ENCODE measurements at places on chromosomes 1 and 21. TPM values are rescaled to one million over a fixed set of nuclear protein-coding genes. Genes with fewer than 3 reads are reported as not detected.

The GNAT2 gene
- not detected for total RNA-seq

The ECM1 gene
- total RNA-seq = 55.9 TPM

The LIN28A gene
- total RNA-seq = 0.15 TPM

The CHI3L1 gene
- total RNA-seq = not detected

The FAM20B gene
- total RNA-seq = 46.9 TPM

The TNNT2 gene
- total RNA-seq = 0.90 TPM

The DYRK3 gene
- total RNA-seq = 24.0 TPM

The CRP gene
- total RNA-seq = not detected

GRCh38 chr1:145863282-145864018, 4.6 kb upstream of the PIAS3 start:
- no peak overlapping the region for H3K4me3 ChIP-seq
- H3K27ac ChIP-seq = no peak overlapping the region
- no peaks in the 10 kb centered on the region for H3K27me3 ChIP-seq

DNA sequence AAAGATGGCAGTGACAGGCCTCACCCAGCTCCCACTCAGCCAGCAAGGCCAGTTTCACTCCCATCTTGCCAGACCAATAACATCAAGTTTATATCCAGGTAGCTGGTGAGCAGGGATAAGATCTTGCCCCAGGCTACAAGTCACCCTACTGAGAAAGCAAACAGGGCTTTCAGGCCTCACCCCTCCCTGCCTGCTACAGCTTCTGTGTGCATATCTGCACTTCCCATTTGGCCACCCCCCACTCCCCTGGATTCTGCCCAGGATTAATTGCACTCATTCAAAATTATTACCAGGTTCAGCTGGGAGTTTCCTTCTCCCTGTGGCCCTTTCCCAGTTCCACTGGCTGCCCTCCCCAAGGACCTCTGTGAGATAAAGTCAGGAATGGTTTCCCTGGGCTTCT, 352.1 kb downstream of the TBX15 start:
- no peak for DNase-seq
- H3K36me3 ChIP-seq = no peaks in the 10 kb centered on the region
- H3K27ac ChIP-seq = no peak overlapping the region
- H3K4me1 ChIP-seq = no peaks in the 10 kb centered on the region
- H3K27me3 ChIP-seq = no peaks in the 10 kb centered on the region

- no peaks in the 10 kb centered on the region for H3K27me3 ChIP-seq
- H3K4me3 ChIP-seq = peak overlapping the region; percentile 79
Measured at GRCh38 chr21:45542667-45543370, 579 bp upstream of the SLC19A1 start.

GRCh38 chr1:246583448-246584185, 17.4 kb downstream of the CNST start:
- no peak overlapping the region for H3K27ac ChIP-seq
- peaks cover 25% of the 10 kb centered on the region for H3K4me1 ChIP-seq
- no peak overlapping the region for H3K4me3 ChIP-seq
- H3K36me3 ChIP-seq = no peaks in the 10 kb centered on the region

DNA sequence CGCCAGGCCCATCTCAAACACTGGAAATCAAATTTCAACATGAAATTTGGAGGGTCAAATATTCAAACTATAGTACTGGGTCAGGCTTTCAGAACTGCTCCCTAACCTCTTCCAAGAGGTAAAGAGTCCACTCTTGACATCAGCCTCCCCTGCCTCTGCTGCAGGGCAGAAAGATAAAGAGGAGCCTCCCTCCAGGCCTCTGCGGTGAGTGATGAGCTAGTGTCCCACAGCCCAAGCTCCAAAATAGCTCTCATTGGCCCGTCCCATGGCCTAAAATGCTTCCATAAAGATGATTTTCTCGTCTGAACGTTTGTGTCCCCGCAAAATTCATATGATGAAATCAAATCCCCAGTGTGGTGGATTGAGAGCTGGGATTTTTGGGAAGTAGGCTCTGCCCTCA, 33.7 kb upstream of the CCSAP start:
- H3K36me3 ChIP-seq = no peaks in the 10 kb centered on the region
- DNase-seq = no peak
- H3K4me3 ChIP-seq = no peak overlapping the region
- H3K27me3 ChIP-seq = peaks cover 4% of the 10 kb centered on the region
- H3K4me1 ChIP-seq = peaks cover 5% of the 10 kb centered on the region

DNA sequence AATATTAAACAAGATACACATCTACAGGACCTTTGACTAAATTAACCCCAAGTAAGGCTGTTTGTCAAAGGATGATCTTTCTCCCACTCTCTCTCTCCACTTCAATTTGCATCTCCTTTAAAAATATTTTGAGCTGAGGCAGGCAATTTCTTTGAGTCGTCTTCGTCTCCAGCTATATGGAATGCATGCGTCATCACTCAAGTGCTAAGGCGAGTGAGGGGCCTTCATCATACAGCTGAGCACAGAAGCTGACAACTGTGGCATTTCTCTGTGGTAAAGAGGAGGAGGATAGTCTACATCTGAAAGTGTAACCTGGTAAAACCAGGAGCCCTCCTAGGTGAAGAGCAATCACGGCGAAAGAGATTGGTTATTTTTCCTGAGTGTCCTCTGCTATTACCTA, 7.6 kb downstream of the EPHX4 start:
- no peak overlapping the region for H3K4me3 ChIP-seq
- DNase-seq = peak; percentile 70
- H3K27me3 ChIP-seq = no peaks in the 10 kb centered on the region

GRCh38 chr1:54069791-54070170, 16.4 kb downstream of the TCEANC2 start:
- H3K27ac ChIP-seq = no peak overlapping the region
- DNase-seq = no peak
- no peaks in the 10 kb centered on the region for H3K4me1 ChIP-seq
- no peak overlapping the region for H3K4me3 ChIP-seq

DNA sequence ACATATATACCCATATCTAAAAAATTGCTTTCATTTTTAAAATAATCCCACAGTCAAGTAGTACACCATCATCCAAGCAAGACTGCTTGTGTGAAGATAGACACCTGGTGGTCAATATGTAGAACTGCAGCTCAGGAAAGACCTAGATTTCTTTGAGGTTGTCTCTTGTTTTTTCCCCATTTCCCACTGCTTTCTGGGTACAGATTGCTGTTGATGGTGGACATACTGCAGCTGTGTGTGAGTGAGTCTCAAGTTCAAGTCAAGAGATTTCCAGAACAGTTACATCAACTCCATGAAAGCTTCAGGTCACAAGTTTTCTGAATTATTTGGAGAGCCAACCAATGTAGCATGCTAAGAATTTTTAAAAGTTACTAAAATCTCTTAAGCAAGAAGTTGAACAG, 306.4 kb downstream of the DUSP10 start:
- no peaks in the 10 kb centered on the region for H3K27me3 ChIP-seq
- H3K4me1 ChIP-seq = no peaks in the 10 kb centered on the region
- no peak overlapping the region for H3K27ac ChIP-seq
- no peaks in the 10 kb centered on the region for H3K36me3 ChIP-seq
- peak; percentile 53 for DNase-seq

GRCh38 chr1:162629077-162629627, 3.1 kb upstream of the DDR2 start:
- no peaks in the 10 kb centered on the region for H3K27me3 ChIP-seq
- H3K4me3 ChIP-seq = no peak overlapping the region
- H3K4me1 ChIP-seq = peaks cover 46% of the 10 kb centered on the region
- DNase-seq = no peak
- H3K27ac ChIP-seq = peak overlapping the region; percentile 89

DNA sequence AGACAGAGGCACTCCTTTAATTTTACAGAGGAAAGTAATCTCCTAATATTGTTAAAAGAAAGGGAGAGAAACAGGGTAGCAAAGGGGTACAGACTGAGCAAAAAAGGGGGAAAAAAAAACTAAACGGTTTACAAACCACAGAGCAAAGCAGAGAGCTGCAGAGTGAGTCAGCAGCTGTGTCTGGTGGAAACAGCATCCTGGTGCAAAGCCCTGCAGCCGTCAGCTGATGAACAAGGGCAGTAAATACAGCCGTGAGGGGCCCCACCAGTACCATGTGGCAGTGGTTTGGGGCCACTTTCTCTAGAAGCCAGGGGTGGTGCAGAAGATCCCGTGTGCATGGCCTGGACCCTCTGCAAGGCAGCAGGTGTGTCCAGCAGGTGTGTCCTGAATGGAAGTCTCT, 111.3 kb downstream of the ERG start:
- no peaks in the 10 kb centered on the region for H3K36me3 ChIP-seq
- peaks cover 33% of the 10 kb centered on the region for H3K27me3 ChIP-seq
- H3K4me3 ChIP-seq = no peak overlapping the region
- DNase-seq = no peak
- H3K4me1 ChIP-seq = no peaks in the 10 kb centered on the region

GRCh38 chr1:58950897-58951296, 167.1 kb upstream of the JUN start:
- no peak overlapping the region for H3K4me3 ChIP-seq

GRCh38 chr1:234581063-234581714, 28.8 kb downstream of the IRF2BP2 start:
- no peak for DNase-seq
- no peaks in the 10 kb centered on the region for H3K27me3 ChIP-seq
- H3K27ac ChIP-seq = no peak overlapping the region
- no peaks in the 10 kb centered on the region for H3K36me3 ChIP-seq
- peaks cover 15% of the 10 kb centered on the region for H3K4me1 ChIP-seq
- no peak overlapping the region for H3K4me3 ChIP-seq

DNA sequence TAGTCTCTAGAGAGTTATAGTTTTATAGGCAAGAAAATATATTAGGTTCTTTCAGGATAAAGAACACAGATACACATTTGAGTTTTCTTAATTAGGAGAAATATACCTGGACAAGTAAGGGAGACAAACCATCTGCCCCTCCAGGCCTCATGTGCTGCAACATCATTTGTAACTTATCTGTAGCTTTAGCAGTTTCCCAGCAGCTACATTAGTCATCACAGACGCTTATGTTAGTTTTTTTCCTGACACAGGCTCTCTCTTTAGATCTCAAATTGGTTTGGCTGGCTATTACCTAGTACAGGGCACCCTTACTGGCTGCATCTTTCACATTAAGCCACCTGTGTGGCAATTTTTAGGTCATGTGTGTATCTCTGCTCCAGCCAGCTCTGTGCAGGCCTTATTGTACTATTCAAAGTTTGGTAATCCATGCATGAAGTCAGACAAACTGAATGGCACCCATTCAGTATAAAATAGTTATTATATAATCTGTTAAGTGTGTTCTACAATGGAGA, 25.9 kb downstream of the GNPAT start:
- no peak overlapping the region for H3K27ac ChIP-seq
- no peak for DNase-seq
- no peak overlapping the region for H3K4me3 ChIP-seq
- no peaks in the 10 kb centered on the region for H3K27me3 ChIP-seq

DNA sequence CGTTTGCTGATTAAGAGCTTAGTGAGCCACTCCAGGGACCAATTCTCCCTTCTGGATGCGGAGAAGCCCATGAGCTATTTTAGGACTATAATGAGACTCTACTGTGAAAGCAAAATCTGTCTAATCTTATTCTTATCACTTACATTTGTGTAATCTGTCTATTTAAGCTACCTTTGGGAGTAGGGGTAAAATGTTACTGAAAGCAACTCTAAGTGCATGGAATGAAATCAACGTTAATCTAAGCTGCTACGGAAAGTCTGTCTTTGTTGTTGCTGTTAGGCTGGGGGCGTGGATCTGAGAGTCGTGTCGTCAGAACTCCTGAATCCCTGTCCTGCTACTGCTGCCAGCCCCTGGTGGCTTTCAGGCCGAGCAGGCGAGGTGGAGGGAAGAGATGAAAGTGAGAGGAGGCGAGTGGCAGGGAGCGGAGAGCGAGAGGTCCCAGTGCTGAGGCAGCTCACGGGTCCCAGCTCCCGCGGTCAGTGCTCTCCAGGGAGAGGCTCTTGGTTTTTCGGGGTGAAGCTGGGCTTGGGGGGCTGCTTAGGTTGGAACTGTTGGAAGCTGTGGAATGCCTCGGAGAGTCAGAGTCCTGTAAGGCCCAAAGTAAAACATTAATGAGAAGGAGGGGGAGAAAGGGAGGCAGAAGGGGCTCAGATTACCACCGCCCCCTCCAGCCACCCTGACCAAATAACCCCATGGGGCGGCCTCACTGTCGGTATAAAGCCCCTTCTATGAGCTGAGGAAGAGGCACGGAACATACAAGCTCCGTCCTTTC, 53.9 kb downstream of the COQ8A start:
- no peak overlapping the region for H3K27ac ChIP-seq
- no peaks in the 10 kb centered on the region for H3K36me3 ChIP-seq
- H3K4me1 ChIP-seq = no peaks in the 10 kb centered on the region

- H3K36me3 ChIP-seq = no peaks in the 10 kb centered on the region
- no peaks in the 10 kb centered on the region for H3K27me3 ChIP-seq
- no peak overlapping the region for H3K4me3 ChIP-seq
- H3K27ac ChIP-seq = no peak overlapping the region
- no peak for DNase-seq
Measured at GRCh38 chr1:85128316-85128715, 72.5 kb downstream of the SYDE2 start.

Measured in A673 (cell line).